ENCODE measurements at places on chromosomes 3 and 15.
A peak's percentile ranks its signal among the peaks of the same experiment; 100 is the strongest.

GRCh38 chr3:79066481-79066880 is 701.3 kb downstream of the ROBO1 start:
- DNase-seq: no peak

DNA sequence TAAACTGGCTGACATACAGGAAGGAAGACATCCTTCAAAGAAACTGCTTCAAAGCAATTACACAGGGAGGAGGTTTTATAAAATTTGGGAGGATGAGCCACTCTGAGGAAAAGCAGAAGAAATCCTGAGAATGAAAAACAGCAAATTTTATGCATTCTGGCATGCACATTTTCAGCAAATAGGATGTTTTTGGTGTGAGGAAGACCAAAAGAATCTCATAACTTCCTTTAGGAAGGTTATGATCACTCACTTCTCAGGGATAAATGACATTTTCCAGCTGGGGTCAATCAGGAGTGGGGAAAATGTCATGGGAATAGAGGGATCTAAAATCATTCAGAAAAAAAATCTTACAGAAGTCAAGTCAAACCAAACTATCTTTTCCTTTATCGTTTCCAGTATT is 371.7 kb upstream of the CNTN6 start:
- DNase-seq: no peak

GRCh38 chr3:165455793-165456192 is 259.6 kb upstream of the SLITRK3 start:
- DNase-seq: no peak

- DNase-seq: no peak
Observed at GRCh38 chr15:49185473-49185872, 15.4 kb downstream of the GALK2 start.

- DNase-seq: no peak
Observed at GRCh38 chr15:74220475-74221248, 15.5 kb upstream of the CCDC33 start.

DNA sequence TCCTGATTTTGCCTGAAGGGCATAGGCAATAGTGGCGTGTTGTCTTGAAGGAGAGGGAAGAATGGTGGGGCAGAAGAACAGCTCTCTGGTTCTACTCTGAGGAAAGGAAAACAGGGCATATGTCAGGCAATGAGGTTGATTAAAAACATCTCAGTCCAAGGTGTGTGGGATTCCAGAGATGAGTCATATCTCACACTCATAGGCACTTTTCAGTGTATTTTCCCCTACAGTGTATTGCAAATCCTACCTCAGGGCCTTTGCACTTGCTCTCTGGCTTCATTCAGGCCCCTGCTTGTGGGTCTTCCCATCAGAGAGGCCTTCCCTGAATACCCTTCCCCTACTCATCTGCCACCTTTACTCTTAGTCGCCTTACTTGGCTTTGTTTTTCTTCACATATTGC is 107.8 kb downstream of the SLCO3A1 start:
- DNase-seq: no peak

DNA sequence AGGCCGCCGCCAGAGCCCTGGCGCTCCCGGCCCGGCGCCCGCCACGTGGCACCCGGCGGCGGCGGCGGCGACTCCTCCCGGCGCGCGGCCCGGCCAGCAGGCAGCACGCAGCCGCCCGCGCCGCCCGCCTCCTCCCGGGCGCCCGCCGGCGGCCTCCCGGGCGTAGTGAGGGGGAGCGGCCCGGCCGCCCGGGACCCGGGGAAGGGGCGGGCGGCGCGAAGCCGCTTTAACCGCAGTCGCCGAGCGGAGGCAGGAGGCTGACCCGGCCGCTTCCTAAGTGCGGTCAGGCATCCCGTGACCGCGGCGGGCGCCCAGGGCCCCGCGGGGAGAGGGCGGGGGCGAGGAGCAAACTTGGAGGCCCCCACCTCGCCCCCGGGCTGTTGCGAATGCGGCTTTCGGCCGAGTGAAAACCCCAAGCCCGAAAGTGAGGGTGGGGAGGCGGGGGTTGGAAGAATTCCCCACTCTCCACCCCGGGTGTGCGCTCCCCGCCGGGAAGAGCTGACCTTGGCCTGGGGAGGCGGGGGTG is 1.7 kb upstream of the HES1 start:
- peak; percentile 95 for DNase-seq

GRCh38 chr3:33186524-33187367 is 31.9 kb downstream of the SUSD5 start:
- no peak for DNase-seq

GRCh38 chr3:173289072-173289471 is 108.5 kb upstream of the NLGN1 start:
- no peak for DNase-seq

DNA sequence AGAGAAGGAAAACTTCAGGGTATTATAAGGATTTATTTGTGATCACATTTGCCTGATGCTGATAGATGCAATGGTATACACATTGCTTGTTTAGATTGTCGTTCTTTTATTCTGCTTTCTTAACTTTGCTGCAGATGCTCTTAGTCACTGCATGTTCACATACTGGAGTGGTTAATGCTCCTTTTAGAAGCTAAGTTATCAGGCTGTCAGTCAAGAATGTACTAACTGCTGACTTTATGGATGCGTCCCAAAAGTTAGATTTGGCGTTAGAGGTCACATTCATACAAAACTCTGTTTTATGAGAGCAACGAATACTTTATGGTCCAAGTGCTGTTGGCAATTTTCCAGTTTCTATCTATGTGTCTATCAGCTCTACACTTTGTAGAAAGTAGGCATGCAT is 160.7 kb downstream of the BBX start:
- no peak for DNase-seq

DNA sequence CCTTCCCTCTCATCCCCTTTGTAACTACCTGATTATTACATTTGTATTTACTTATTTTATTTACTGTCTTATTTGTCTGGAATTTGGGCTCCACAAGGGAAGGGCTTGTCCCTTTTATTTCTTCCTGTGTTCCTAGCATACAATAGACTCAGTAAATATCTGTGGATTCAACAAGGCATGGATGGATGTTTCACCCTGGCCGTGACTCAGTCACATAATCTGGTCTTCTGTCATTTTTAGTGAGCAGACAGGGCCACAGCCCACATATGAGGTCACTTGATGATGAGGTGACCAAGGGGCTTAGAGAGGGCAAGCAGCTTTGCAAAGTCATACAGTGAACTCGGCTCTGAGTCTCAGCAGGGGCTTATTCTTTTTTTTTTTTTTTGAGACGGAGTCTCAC is 7.8 kb upstream of the DAG1 start:
- no peak for DNase-seq

GRCh38 chr15:70541511-70541910 is 221.8 kb downstream of the UACA start:
- DNase-seq: no peak

- no peak for DNase-seq
Observed at GRCh38 chr3:182947888-182948287, 32.5 kb downstream of the DCUN1D1 start.

DNA sequence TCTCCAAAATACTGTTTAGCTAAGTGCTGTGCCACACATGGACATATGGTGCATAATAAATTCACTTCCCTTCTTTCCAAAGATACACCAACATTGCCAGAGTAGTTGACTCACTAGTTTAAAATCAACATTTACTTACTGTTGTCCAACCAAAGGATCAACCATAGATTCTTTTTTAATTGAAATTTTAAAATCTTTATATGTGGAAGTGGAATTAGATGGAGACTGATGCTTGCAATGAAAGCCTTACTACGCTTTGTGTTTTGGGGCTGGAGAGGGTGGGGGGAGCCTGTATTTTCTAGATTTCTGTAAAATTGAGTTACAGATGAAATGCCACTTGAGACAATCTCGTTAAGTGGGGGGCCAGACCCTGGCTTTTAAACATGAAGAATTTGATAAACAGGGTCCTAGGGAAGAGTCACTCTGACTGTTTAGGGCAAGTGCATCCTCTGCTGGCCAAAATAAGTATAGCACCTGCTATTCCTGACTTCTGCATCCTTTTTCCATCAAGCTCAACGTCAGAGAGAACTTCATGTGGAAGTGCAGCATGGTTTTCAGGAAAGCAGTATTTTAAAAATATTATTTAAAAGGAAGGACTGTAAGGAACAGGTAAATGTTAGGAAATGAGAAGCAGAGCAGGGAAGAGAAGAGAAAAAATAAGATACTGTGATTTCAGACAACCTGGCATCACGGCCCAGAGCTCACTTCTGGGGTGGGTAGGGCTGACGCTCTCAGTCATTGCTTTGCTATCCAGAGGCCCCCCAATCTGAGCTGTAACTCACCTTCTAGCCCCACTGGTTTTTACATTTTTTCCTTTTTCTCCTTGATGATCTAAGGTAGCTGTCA is 76.7 kb downstream of the BOC start:
- peak; percentile 86 for DNase-seq

GRCh38 chr15:83207009-83207659 is 489 bp downstream of the HDGFL3 start:
- peak; percentile 28 for DNase-seq

GRCh38 chr15:100114100-100114499 is 227.7 kb downstream of the ADAMTS17 start:
- peak; percentile 73 for DNase-seq

DNA sequence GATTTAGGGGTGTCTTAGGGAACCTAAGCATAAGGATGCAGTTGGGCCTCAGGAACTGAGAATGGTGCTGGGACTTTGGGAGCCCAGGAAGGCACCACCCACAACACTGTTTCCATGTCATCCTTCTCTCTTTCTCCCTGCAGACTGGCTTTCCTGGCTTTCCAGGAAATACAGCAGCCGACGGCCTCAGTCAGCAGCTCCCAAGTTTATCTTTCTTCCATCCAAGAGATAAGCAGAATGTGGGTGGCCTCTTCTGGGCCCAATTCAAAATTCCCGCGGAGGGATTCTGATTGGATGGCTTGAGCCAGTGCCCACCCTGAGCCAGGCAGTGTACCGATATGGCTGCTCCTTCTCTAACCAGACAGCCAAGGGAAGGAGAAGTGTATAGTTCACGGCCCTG is 4.5 kb upstream of the CLN6 start:
- DNase-seq: no peak

DNA sequence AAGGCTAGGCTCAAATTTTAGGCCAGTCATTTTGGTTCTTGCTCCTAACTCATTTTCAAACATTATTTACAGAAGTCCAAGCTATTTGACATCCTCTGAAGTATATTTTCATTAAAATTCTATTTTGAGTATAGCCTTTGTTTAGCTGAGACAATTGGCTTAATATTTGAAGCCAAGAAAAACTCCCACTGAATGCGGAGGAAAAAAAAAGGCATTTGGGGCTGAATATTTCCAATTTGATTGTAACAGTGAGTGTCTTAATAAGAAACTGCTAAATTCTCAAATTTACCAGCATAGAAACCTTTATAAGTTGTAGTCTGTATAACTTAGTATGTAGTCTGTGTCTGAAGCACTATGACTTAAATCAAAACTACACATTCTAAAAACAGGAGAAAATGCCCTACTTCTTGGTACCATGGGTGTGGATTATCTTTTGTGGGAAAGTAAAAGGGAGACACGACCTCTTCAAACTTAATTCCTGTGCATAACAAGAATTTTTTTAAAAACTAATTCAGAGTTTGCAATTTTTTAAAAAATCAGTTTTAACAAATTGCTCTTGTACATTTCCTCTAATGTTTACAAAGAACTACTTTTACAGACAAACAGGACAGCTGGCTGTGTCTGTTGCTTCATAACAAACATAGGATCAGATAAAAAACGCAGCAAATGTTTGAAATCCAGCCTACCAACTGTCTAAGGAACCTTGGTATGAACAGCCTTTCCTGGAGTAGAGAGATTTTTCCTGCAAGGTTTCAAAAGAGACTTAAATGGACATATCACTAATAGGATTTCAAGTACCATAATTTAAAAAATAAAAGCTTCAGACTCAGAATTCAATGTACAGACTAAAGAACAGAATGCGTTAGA is 52.7 kb upstream of the LMOD3 start:
- DNase-seq: peak; percentile 21

DNA sequence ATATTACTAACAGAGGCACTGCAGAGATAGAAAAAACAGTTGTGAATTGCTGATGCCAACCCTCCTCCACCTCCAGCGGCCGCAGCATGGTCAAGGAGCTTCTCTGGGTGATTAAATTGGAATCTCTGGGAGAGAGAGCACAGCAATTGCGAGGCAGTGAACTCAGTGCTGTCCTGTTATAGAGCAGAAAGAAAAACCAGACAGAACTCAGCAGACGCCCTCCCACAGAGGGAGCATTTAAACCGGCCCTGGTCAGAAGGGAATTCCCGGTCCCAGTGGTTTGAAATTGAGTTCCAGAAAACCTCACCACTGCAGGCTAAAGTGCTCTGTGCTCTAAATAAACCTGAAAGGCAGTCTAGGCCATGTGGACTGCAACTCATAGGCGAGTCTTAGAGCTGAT is 175.4 kb downstream of the SQOR start:
- no peak for DNase-seq

DNA sequence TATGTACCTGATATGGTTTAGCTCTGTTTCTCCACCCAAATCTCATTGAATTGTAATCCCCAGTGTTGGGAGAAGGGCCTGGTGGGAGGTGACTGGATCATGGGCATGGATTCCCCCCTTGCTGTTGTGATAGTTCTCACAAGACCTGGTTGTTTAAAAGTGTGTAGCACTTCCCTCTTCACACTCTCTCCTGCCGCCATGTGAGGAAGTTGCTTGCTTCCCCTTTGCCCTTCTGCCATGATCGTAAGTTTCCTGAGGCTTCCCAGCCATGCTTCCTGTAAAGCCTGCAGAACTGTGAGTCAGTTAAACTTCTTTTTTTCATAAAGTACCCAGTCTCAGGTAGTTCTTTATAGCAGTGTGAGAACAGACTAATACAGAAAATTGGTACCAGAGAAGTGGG is 93.1 kb downstream of the C3orf70 start:
- no peak for DNase-seq

DNA sequence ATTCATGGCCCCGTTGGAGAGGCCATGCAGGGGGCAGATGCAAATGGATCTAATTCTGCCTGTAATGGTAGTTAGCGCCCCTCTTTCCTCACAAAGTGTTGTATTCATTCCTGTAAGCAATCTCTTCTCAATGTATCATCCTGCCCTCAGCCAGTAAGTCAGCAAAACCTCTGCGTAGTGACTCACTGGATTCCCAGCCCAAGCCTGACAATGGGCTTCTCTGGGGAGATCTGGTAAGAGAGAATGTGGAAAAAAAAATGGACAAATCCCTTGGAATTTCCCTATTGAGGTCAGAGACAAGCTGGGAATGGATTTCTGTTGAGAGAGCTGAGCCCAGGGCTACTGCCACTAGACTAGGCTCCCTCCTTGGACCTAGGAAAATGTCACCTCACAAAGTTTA is 25.4 kb downstream of the ADPGK start:
- DNase-seq: no peak

- DNase-seq: no peak
Observed at GRCh38 chr3:71887256-71887655, 102.3 kb upstream of the PROK2 start.

DNA sequence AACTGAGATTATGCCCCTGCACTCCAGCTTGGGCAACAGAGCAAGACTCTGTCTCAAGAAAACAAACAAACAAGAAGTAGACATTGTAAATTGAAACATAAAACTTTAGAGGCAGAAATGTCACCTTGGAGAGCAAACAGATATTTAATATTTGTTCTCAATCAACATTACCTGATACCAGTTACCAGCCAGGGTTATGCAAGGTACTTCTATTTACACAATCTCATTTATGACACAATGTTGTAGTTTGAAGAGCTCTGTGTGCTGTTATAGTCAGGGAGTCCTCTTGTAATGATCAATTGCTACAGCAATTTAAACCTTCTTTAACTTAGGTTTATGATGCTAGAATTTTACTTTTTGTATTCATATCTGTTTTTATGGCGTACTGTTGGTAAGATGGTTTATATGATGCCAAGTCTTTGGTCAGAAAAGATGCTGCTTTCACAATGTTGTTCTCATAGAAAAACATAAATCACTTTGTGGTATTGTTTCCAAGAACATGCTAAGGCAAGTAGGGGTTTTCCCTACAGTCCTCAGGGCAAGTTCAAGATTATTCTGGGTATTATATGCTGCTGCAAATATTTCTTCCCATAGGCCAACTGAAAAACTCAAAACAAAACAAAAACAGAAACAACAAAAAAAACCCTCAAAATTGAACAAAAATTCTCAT is 173.5 kb downstream of the TNIK start:
- no peak for DNase-seq
